Nephron progenitor cell (in vitro differentiated cells): ENCODE measurements at places on chromosomes 3 and 15.

DNA sequence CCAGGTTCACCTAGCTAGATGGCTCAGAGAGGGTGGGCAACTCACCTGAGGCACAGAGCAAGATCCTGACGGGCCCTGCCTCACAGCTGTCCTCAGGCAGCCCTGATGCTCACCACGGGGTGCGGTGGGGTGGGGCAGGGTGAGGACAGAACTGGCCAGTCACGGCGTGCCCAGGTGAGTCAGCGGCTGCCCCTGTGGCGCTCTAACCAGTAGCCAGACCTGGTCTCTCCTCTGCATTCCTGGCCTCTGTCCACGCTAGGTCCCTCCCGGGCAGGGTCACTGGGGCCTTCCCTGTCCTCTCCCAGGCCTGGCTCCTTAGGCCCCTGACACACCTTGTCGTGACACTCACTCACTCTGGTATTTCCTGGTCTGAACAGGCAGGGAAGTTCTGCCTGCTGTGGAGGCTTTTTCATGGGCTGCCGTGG lies 901 bp downstream of the ALS2CL start:
- no peak for DNase-seq

- DNase-seq: no peak
These were observed 31.7 kb upstream of the IP6K2 start for GRCh38 chr3:48748754-48749153.

DNA sequence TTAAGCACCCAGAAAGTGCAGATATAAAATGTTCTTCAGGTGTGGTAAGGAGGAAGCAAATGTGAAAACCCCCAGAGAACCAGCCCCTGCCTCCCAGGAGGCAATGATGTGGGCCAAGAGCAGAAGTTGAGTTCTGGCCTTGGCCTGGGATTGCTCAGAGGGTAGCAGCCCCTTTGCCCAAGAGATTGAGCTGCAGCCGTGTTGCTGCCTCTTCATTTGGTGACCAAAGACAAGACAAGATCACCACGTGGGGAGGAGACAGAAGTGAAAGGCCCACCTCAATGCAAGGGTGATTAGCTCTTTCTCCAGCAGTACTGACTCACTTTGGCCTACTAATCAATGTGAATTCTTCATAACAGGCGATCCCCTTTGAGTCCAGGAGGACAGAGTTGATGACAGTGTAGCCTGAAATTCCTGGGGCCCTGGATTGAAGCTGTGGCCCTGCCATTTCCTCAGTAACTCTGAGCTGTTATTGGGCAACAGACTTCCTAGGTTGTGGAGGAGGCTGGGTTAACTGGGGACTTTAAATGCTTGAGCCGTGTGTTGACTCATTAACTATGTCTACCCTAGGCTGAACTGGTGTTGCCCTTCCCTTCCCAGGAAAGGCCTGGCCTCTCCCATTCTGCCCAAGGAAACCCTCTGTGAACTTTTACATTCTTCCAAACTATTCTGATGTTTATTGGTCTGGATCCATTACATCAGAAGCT lies 86.5 kb downstream of the ST6GAL1 start:
- no peak for DNase-seq

GRCh38 chr15:75994220-75994619 lies 18.0 kb downstream of the NRG4 start:
- no peak for DNase-seq

- no peak for DNase-seq
These were observed 55.4 kb downstream of the SETD2 start for GRCh38 chr3:47108546-47108945.

GRCh38 chr3:120196333-120196732 lies 88.7 kb downstream of the GPR156 start:
- DNase-seq: no peak

DNA sequence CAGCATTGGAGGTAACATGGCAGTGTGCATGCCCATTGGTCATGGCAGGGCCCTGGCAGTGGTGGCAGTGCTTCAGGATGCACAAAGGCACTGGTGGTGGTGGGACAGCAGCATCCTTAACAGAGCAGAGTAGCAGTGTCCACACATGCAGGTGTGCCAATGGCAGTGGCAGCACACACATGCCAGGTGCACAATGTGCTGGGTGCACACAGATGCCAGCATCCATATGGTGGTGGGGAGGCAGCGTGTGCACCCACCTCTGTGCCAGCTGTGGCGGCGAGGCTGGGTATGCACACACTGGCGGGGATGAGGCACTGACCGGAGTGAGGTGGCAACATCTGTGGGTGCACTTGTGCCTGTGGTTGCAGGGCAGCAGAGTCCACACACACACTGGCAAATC lies 150.6 kb downstream of the SI start:
- no peak for DNase-seq

GRCh38 chr3:18097989-18098388 lies 327.1 kb downstream of the SATB1 start:
- no peak for DNase-seq

GRCh38 chr15:76075046-76075445 lies 15.3 kb downstream of the TMEM266 start:
- DNase-seq: no peak

DNA sequence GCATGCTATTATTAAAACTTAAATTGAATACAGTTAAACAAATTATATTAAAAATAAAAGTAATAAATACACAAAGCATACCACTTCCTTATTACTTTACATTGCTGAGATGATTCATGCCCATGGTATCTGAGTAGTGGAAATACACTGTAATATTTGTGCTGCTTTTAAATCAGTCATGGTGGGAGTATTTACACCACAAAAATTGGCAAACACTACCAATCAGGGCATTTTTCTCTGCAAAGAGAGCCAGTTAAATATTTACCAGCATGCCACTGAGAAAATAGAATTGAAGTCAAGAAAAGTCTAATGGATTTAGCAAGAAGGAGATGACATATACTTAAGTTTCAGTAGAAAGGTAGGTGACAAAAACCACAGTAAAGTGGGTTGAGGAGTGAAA lies 19.6 kb downstream of the PPARG start:
- DNase-seq: no peak

- DNase-seq: no peak
These were observed 1.3 kb downstream of the ADAM10 start for GRCh38 chr15:58748040-58748851.

GRCh38 chr3:38454884-38455638 lies 1.4 kb downstream of the ACVR2B start:
- peak; percentile 92 for DNase-seq

- peak; percentile 33 for DNase-seq
These were observed 52.4 kb downstream of the HEG1 start for GRCh38 chr3:125003369-125003853.

- no peak for DNase-seq
These were observed 259.5 kb downstream of the MECOM start for GRCh38 chr3:169403855-169404519.

GRCh38 chr15:97960364-97961066 lies at the start of gene ARRDC4:
Gene ARRDC4 (plus strand): TSS chr15:97960703. CDS start chr15:97960862, 159 bp downstream.
- DNase-seq: peak; percentile 98

DNA sequence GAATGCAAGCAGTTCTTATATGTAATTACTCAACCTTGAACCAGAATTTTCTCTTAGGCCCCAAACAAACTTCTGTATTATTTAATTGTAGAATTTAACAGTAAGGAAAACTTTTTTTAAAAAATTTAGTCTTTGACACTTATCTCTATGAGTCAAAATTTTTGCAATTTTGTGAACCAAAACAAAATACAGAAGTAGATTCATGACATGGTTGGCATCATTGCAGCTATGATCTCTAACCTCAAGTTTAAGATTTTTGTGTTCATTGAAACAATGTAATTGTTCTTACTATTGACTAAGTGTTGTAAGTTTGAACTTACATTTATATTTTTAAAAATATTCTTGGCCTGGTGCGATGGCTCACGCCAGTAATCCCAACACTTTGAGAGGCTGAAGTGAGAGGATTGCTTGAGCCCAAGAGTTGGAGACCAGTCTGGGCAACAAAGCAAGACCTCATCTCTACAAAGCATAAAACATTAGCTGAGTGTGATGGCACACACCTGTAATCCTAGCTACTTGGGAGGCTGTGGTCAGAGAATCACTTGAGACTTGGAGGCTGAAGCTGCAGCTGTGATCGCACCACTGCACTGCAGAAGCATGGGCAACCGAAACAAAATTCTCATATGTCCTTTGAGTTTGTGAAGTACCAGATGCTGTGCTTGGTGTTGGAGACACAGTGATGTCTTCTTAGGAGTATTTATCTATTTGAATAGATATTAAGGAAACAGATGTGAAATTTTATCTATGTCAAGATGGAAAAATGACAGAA lies 39.7 kb downstream of the STT3B start:
- no peak for DNase-seq
